ENCODE measurements at places on chromosomes 3 and 15. TPM values are rescaled to one million over a fixed set of nuclear protein-coding genes. Genes with fewer than 3 reads are reported as not detected.

The TRIM42 gene
- total RNA-seq, result not detected

The NRROS gene
- total RNA-seq, result 10.2 TPM

The UPK1B gene
- total RNA-seq, result not detected

The GP9 gene
- total RNA-seq, result 0.53 TPM

The TMEM108 gene
- total RNA-seq, result 0.67 TPM

The SLC28A1 gene
- total RNA-seq, result not detected

The GNAT1 gene
- total RNA-seq, result not detected

The SEMA3F gene
- 166 TPM for total RNA-seq

The NEK11 gene
- total RNA-seq, result 1.1 TPM

The TSEN2 gene
- total RNA-seq, result 16.5 TPM

The IGSF10 gene
- not detected for total RNA-seq

The FSTL1 gene
- total RNA-seq, result 244 TPM

The LRRC34 gene
- total RNA-seq, result 3.2 TPM

The NEO1 gene
- total RNA-seq, result 0.49 TPM

The ISL2 gene
- total RNA-seq, result 0.27 TPM

The CEP63 gene
- 13.8 TPM for total RNA-seq

The ERC2 gene
- total RNA-seq, result 0.13 TPM

The ACOX2 gene
- total RNA-seq, result not detected

The PTX3 gene
- total RNA-seq, result 258 TPM

The CYP19A1 gene
- not detected for total RNA-seq

The SLC9C1 gene
- total RNA-seq, result not detected

The FSIP1 gene
- 0.47 TPM for total RNA-seq

The ZDHHC19 gene
- not detected for total RNA-seq

The C15orf62 gene
- total RNA-seq, result 0.13 TPM

The PLA1A gene
- 4.8 TPM for total RNA-seq

The GOLGA8T gene
- not detected for total RNA-seq

The CASR gene
- total RNA-seq, result not detected

The INAFM2 gene
- 21.2 TPM for total RNA-seq

The PARP9 gene
- 43.2 TPM for total RNA-seq

The PPCDC gene
- 28.9 TPM for total RNA-seq

The SCAANT1 gene
- not detected for total RNA-seq
